Activated naive CD8-positive, alpha-beta T cell treated with anti-CD3 and anti-CD28 coated beads, Interleukin-2, amount 50 U/mL, for 24 hours (primary cell): ENCODE measurements at places on chromosomes 1 and 21.

GRCh38 chr1:155223047-155223446 is 14.6 kb downstream of the MTX1 start:
- no peak for DNase-seq

DNA sequence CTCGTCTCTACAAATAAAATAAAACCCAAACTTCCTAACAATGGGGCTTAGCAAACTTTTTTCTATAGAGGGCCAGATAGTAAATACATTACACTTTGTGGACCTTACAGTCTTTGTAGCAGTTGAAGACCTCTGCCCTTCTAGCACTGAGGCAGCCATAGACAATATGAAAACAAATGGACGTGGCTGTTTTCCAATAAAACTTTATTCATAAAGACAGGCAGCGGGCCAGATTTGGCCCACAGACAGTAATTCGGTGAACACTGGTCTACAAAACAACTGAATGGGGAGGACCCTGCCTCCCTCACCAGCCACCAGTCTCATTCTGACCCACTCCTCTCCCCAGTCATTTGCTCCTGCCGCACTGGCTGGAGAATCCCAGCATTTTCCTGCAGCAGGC is 162.3 kb downstream of the KAZN start:
- no peak for DNase-seq

DNA sequence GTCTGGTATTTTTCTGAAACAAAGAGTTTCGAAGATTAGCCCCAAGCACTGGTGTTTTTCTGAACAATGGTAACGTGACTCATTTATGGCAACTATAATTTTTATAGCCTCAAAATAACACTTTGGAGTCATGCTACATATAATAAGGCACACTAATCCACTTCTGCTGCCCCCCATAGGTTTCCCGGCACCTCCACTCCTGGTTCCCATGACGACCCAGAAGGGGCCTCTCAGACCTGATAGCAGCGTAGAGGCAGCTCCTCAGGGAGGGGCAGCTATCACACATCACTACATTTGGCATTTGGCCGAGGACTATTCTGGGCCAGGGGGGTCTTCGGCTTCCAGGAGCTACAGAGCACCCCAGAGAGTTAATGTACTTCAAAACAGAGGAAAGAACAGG is 23.3 kb downstream of the CAPN8 start:
- DNase-seq, result no peak

- no peak for DNase-seq
Observed at GRCh38 chr1:84379138-84379916, 19.0 kb upstream of the DNASE2B start.

DNA sequence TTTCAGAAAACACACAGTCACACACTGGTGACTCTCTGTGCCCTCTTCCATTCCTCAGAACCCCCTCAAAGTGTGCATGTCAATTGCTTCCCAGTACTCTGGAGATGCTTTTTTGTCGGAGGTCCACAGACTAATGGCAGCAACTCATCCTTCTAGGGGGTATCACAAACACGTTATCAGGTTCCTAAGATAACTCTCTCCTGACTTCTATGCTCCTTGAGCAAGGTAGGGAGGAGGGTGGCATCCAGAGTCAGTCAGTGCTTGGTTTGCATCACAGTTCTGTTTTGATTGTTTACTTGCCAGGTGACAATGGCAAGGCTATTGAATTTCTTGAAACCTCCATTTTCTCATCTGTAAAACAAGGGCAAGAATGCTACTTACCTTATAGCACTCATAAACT is 39.4 kb upstream of the DYNLT5 start:
- DNase-seq, result no peak

- no peak for DNase-seq
Observed at GRCh38 chr1:19797827-19798226, 1.9 kb downstream of the TMCO4 start.

DNA sequence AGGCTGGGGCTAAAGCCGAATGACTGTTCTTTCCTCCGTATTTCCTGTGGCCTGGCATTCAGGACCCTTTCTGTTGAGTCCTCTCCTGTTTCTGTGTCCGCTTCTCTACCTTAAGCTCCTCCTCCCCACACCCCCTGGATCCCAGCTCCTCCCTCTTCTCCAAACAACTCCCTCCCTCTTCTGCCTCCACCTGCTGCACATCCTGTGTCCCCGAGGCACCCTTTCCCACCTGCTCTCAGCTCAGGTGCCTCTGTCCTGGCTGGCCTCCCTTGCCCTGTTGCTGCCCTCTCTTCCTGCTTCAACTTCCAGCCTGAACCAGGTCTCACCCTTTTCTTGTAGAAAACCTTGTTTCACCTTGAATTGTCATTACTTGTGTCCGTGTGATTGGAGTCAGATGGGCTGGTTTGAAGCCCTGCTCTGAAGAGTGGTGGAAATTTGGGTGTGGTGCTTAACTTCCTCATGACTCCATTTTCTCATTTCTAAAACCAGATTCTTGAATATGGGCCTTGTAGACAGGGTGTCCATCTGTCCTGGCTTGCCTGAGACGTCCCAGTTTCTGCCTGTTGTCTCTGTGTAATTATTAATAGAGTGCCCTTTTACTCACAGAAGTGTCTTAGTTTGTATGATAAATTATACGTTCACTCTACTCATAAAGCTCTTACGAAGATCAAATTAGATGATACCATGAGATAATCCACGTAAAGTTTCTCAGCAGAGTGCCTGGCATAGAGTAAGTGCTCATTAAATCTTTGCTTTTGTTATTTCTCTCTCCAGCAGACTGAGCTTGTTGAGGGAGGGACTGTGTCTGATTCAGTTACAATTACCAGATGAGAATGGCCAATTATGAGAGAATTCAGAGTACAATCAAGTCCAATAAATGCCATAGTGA is 58.9 kb upstream of the TRABD2B start:
- DNase-seq, result no peak

DNA sequence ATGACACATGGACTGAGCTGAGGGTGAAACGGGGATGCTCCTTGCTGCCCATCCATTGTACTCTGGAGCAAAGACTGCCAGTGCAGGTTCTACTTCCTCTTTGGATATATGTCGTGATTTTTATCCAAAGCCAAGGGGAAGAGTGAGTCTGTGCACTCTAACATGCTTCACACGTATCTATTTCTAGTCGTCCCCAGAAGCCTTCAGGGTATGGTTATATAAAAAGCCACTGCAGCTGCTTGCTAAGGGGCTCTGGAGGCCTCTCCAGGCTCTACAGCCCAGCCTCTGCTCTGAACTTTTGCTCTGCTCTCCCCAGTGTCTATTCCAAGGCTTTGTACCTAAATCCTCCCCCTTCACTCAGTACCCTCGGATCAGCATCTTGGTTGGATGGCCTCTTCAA is 20.1 kb downstream of the PAFAH2 start:
- no peak for DNase-seq

GRCh38 chr1:211082824-211083223 is 51.1 kb downstream of the KCNH1 start:
- no peak for DNase-seq

- DNase-seq, result no peak
Observed at GRCh38 chr1:178573330-178573729, 60.4 kb downstream of the TEX35 start.

- no peak for DNase-seq
Observed at GRCh38 chr1:200740571-200741208, 2.0 kb downstream of the CAMSAP2 start.

DNA sequence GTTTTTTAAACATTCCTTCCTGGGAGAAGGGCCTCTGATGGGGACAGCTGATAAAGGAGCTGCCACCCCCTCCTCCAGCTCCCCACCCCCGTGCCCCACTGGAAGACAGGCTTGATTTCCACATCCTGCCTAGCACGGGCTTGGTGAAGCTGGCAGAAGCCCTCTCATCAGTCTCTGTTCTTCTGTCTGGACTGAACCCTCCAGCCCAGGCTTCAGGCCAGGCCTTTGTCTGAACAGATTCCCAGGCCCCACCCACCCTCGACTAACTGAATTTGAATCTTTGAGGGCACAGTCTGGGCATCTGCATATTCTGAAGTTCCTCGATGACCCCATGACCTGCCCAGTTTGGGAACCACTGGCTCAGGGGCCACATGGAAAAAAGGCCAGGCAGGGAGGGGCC is 75.3 kb downstream of the CD58 start:
- no peak for DNase-seq

GRCh38 chr1:59952065-59952464 is 25.5 kb upstream of the CYP2J2 start:
- no peak for DNase-seq

- no peak for DNase-seq
Observed at GRCh38 chr1:204920511-204920910, 49.8 kb downstream of the NFASC start.

DNA sequence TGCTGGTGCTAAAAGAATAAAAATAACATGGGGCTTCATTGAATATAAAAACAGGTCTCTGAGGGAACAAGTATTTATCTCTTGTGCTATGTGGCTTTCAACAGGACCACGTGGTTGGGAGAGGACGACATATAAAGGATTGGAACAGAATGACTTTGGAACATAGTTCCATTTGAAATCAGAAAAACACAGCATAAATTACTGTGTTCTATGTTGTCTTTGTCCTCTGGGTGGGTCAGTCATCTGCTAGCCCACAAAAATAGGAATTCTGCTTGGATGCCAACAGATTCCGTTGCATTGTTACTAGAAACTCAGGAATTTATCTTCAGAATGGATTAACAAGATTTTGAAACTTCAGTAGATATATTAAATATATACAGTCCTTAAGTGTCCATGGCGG is 5.9 kb downstream of the CEP85 start:
- no peak for DNase-seq

- no peak for DNase-seq
Observed at GRCh38 chr1:81803431-81804110, 2.8 kb downstream of the ADGRL2 start.

GRCh38 chr1:227732586-227733308 is 2.4 kb downstream of the JMJD4 start:
- DNase-seq, result no peak

DNA sequence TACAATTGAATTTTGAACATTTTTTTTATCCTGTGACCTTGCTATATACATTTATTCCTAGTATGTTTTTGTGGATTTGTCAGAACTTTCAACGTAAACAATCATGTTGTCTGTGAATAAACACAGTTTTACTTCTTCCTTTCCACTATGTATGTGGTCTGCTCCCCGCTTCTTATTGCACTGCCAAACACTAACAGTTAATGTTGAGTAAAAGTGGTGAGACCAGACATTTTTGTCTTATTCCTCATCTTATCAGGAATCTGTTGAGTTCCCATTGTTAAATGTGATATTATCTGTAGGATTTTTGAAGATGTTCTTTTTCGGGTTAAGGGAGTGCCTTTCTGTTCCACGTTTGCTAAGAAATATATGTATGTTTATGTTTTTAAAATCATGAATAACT is 45.9 kb downstream of the CAMSAP2 start:
- DNase-seq, result no peak

DNA sequence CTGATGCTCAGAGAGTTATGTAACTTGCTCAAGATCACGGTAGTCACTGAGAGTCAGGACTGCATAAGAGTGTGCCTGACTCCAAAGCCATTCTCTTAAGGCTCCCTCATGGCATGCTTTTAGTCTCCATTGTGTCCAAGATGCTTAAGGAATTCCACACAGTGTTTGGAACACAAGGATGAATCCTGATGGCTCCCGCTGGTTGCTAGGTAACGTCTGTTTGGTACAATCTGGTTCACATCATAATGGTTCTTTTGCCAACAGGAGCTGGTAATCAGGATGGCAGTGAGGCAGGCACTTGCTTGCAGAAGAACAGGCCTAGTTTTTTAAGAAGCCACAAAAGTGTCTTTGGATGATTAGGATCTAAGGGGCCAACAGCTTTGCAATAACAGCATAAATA is 436.5 kb upstream of the DAB1 start:
- no peak for DNase-seq

GRCh38 chr1:30680429-30680828 is 43.0 kb downstream of the MATN1 start:
- DNase-seq, result no peak

GRCh38 chr1:93328809-93329760 is 16.6 kb upstream of the DR1 start:
- no peak for DNase-seq

GRCh38 chr21:46295996-46296752 is 10.0 kb downstream of the YBEY start:
- DNase-seq, result peak; percentile 71

DNA sequence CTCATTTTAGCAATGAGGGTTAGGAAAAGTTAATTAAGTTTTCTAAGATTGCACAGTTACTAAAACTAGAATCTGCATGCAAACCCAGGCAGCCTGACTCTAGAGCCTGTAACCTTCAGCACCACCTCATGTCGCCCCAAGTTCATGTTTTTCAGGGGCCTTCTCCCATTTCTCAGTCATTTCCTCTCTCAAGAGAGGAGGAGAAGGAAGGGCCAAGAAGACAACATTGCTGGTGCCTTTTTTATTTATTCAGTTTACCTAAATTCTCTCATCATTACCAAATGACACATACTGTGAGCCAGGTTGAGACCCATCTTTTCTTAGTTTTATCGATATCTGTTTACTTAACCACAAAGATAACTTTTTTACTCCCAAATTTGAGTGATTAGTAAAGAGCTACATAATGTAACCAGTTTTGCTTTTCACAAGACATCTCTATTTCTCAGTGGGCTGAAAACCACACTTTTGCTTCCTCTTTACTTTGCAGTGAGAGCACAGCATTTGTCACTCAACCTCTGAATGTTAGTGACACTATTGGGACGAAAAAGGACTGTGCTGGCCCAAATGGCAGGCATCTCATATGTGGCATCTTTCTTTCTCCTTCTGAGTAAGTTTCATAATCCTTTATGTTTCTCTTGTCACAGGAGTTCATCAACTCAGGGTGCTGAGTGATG is at the start of gene CD101:
TSS of gene CD101 (plus strand) at position 507 of the 674 bp plus-strand sequence. CDS start at position 565, 58 bp downstream.
- no peak for DNase-seq

- no peak for DNase-seq
Observed at GRCh38 chr1:70778934-70779333, 268.7 kb downstream of the PTGER3 start.

DNA sequence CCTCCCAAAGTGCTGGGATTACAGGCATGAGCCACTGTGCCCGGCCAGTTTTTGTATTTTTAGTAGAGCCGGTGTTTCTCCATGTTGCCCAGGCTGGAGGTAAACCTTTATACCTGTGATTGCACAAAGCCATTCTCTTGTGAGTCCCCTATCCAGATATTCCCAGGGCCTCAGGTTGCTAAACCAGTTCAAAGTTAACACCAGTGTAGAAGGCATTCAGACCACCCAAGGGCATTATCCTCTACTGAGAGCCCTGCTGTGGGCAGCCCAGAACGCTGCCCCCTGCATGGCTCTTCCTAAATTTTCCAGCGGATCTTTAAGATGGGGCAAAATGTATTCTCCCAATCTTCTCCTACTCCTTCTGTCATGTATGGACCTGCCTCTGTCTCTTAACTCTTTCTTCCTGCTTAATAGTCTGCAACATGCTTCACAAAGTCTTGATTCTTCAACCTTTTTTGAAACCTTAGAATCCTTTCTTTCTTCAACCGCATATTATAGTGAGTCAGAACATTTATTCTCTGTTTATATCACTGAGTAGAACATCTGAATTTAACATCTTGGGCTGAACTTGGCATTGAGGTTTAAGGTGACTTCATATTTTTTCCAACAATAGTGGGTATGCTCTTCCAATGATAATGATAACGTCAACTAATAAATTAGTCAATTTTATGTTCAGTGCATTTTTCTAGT is 36.0 kb downstream of the UBE4B start:
- DNase-seq, result no peak

- peak; percentile 74 for DNase-seq
Observed at GRCh38 chr1:27111626-27112573, 43.0 kb downstream of the SLC9A1 start.
